Psoas muscle (tissue), 8 donors: ENCODE measurements at places on chromosomes 13 and 19. TPM values are rescaled to one million over a fixed set of nuclear protein-coding genes. Genes with fewer than 3 reads are reported as not detected.
A peak's percentile ranks its signal among the peaks of the same experiment; 100 is the strongest.

- H3K4me1 ChIP-seq, result no peaks in the 10 kb centered on the region
- H3K4me3 ChIP-seq, result no peak overlapping the region
- no peaks in the 10 kb centered on the region for H3K27me3 ChIP-seq
- DNase-seq, result no peak
- H3K36me3 ChIP-seq, result no peaks in the 10 kb centered on the region
Measured at GRCh38 chr13:37385956-37386670, 212.5 kb downstream of the POSTN start.

- H3K27me3 ChIP-seq, result peaks cover 1% of the 10 kb centered on the region
- no peak within 1 kb of the TSS for H3K4me3 ChIP-seq
- H3K27ac ChIP-seq, result no peak within 1 kb of the TSS
- H3K4me1 ChIP-seq, result no peaks in the 10 kb centered on the region
- H3K36me3 ChIP-seq, result no peaks in the 10 kb centered on the region
- no peak for DNase-seq
Measured at GRCh38 chr19:7762719-7763293, at the start of gene CLEC4M. CLEC4M (plus strand) TSS chr19:7763243; CDS start chr19:7763267, 24 bp downstream.

DNA sequence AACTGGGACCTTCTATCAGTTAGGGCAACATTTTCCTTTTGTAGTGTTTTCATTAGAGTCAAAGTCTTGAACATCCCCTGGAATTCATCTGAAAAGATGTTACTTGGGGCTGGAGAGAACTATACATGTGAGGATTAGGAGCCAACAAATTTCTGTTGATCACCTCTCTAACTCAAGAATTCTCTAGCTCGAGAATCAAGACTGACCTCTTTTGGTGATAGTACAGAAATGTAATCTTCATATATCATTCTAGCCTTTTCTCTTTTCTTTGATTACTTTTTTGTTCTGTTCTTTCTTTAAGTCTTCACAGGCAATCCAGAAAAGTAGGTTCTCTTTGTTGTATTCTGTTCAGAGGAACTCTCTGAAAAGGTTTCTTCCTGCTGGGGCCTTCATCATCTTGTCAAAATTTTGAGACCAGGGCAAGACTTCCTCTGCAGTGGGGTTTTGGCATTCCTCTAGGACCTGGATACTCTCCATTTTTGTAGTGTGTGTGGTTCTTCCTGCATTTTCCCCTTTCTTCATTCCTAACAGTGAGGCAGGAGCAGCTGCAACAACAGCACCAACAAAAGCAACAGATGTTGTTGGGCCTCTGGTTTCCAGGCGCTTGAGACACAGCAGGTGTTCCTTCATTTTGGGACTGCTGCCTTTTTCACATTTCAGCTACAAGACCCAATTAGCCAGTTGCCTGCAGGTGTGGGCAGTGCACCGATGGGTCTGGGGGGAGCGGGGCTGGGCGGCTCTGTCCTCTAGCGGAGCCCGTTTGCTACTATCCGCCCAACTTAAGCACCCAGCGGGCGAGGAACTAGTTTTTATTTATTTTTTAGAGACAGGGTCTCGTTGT lies 26.2 kb downstream of the ELF1 start:
- H3K4me3 ChIP-seq, result no peak overlapping the region
- H3K4me1 ChIP-seq, result peaks cover 10% of the 10 kb centered on the region
- H3K36me3 ChIP-seq, result no peaks in the 10 kb centered on the region
- no peak for DNase-seq
- no peaks in the 10 kb centered on the region for H3K27me3 ChIP-seq
- no peak overlapping the region for H3K27ac ChIP-seq

DNA sequence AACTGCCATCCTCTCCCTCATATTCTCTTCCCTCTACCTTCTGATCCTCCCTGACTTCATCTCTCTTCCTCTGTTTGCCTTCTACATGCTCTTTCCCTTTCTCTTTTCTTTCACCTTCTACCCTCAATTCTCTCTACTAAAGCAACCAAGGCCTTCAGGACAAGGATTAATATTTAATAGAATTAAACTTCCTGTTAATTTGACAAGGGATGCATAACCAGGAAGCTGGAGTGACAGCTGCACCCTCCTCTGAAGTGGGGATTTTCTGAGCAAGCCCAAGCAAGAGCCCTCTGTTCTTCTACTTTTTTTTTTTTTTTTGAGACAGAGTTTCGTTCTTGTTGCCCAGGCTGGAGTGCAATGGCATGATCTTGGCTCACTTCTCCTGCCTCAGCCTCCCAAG lies 63.4 kb upstream of the MED4 start:
- H3K27me3 ChIP-seq, result no peaks in the 10 kb centered on the region
- H3K4me1 ChIP-seq, result no peaks in the 10 kb centered on the region
- H3K27ac ChIP-seq, result no peak overlapping the region
- no peaks in the 10 kb centered on the region for H3K36me3 ChIP-seq

- H3K4me3 ChIP-seq, result no peak overlapping the region
- no peaks in the 10 kb centered on the region for H3K27me3 ChIP-seq
- H3K4me1 ChIP-seq, result no peaks in the 10 kb centered on the region
- H3K36me3 ChIP-seq, result no peaks in the 10 kb centered on the region
- H3K27ac ChIP-seq, result no peak overlapping the region
Measured at GRCh38 chr19:51490676-51491075, 10.9 kb downstream of the SIGLEC12 start.

DNA sequence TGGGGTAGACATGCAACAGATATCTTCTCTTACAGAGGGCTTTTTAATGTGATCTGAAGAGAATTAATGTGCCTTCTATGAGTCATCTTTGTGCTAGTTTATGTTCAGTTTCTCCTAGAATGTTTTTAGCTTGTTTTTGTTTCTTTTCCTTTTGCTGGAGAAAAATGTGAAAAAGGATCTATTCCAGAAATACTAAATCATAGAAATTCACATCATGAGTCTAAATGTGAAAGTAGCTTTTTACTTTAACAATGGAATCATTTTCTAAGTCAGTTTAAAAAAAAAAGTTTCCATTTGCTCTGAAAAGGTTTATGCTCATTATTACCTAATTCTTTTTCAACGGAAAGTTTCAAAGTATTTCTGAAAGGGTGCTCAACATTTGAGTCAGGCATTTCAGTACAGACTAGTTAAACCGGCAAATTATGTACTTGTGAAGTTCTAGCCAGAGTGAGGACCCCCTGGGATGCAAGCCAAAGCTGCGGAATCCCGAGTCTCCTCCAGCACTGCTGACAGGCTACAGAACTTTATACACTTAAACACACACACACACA lies 72.9 kb downstream of the SPATA13 start:
- no peaks in the 10 kb centered on the region for H3K27me3 ChIP-seq
- no peak for DNase-seq
- H3K36me3 ChIP-seq, result no peaks in the 10 kb centered on the region
- H3K27ac ChIP-seq, result no peak overlapping the region

DNA sequence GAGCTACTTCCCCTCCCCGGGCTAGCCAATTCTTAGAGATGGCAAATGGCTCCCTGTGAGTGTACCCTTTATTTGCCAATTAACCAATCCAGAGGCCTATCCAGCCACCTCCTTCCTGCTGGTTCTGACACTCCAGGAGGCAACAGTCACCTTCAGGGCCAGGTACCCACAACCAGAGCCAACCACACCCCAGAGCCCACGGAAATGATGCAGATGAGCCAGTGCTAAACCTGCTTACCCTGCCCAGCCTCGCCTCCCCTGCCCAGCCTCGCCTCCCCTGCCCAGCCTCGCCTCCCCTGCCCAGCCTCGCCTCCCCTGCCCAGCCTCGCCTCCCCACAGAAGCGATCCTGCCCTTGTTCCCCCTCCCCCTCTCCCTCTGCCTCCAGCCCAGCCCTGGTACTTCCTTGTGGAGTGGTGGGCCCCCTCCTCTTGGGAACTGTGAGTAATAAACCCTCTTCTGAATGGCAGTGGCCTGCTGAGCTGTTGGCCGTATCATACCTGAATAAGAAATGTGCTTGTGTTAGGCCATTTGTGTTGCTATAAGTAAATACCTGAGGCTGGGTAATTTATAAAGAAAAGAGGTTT lies 173.8 kb upstream of the RNF113B start:
- no peak overlapping the region for H3K4me3 ChIP-seq
- H3K27ac ChIP-seq, result no peak overlapping the region
- no peaks in the 10 kb centered on the region for H3K4me1 ChIP-seq

DNA sequence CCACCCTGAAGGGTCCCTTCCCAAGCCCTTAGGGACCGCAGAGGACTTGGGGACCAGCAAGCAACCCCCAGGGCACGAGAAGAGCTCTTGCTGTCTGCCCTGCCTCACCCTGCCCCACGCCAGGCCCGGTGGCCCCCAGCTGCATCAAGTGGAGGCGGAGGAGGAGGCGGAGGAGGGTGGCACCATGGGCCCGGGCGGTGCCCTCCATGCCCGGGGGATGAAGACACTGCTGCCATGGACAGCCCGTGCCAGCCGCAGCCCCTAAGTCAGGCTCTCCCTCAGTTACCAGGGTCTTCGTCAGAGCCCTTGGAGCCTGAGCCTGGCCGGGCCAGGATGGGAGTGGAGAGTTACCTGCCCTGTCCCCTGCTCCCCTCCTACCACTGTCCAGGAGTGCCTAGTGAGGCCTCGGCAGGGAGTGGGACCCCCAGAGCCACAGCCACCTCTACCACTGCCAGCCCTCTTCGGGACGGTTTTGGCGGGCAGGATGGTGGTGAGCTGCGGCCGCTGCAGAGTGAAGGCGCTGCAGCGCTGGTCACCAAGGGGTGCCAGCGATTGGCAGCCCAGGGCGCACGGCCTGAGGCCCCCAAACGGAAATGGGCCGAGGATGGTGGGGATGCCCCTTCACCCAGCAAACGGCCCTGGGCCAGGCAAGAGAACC lies 1.5 kb downstream of the EGLN2 start:
- peaks cover 55% of the 10 kb centered on the region for H3K4me1 ChIP-seq
- no peaks in the 10 kb centered on the region for H3K36me3 ChIP-seq
- peak overlapping the region; percentile 89 for H3K27ac ChIP-seq
- H3K4me3 ChIP-seq, result peak overlapping the region; percentile 95
- DNase-seq, result no peak

DNA sequence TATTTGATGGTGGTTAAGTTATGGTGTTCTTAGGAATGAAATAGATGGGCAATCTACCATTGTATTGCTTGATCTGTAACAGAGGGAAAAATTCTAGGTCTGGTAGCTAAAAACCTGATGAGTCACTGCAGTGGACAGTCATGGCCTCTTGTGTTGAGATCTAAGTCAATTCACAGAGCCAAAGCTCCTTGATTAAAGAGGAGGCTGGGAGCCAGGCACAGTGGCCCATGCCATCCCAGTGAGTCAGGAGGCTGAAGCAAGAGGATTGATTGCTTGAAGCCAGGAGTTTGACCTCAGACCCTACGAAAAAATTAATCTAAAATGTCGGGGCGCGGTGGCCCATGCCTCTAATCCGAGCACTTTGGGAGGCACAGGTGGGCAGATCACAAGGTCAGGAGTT lies 67.1 kb upstream of the KPNA3 start:
- peaks cover 5% of the 10 kb centered on the region for H3K4me1 ChIP-seq
- no peaks in the 10 kb centered on the region for H3K27me3 ChIP-seq

GRCh38 chr19:56107626-56108351 lies 13.3 kb downstream of the ZNF787 start:
- no peaks in the 10 kb centered on the region for H3K27me3 ChIP-seq
- H3K4me3 ChIP-seq, result no peak overlapping the region
- peaks cover 58% of the 10 kb centered on the region for H3K4me1 ChIP-seq
- no peak for DNase-seq
- H3K27ac ChIP-seq, result no peak overlapping the region

- DNase-seq, result peak; percentile 82
- H3K4me3 ChIP-seq, result peak overlapping the region; percentile 33
- peak overlapping the region; percentile 19 for H3K27ac ChIP-seq
- H3K36me3 ChIP-seq, result no peaks in the 10 kb centered on the region
- H3K27me3 ChIP-seq, result peaks cover 15% of the 10 kb centered on the region
Measured at GRCh38 chr19:47723581-47723940, 10.3 kb downstream of the EHD2 start.

DNA sequence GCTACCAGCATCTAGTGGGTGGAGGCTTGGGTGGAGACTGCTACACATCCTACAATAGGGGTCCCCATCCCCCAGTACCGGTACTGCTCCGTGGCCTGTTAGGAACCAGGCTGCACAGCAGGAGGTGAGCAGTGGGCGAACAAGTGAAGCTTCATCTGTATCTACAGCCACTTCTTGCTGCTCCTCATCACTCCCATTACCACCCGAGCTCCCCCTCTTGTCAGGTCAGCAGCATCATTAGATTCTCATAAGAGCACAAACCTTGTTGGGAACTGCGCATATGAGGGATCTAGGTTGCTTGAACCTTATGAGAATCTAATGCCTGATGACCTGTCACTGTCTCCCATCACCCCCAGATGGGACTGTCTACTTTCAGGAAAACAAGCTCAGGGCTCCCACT lies 37.0 kb downstream of the NWD1 start:
- no peak overlapping the region for H3K27ac ChIP-seq
- no peaks in the 10 kb centered on the region for H3K36me3 ChIP-seq
- no peak overlapping the region for H3K4me3 ChIP-seq
- no peaks in the 10 kb centered on the region for H3K4me1 ChIP-seq
- DNase-seq, result no peak

- no peaks in the 10 kb centered on the region for H3K4me1 ChIP-seq
- no peak overlapping the region for H3K4me3 ChIP-seq
- DNase-seq, result no peak
- no peak overlapping the region for H3K27ac ChIP-seq
Measured at GRCh38 chr13:29224206-29224605, 371.3 kb downstream of the SLC7A1 start.

SMIM17 gene
- not detected for total RNA-seq

ZNF98 gene
- total RNA-seq, result not detected

IZUMO1 gene
- total RNA-seq, result 0.36 TPM

ATP5F1D gene
- total RNA-seq, result 362 TPM

MAP4K1 gene
- 1.2 TPM for total RNA-seq

KLK3 gene
- not detected for total RNA-seq

UBE2L5 gene
- total RNA-seq, result not detected

SYDE1 gene
- total RNA-seq, result 4.5 TPM
